ENCODE measurements at places on chromosomes 1 and 21. TPM values are rescaled to one million over a fixed set of nuclear protein-coding genes. Genes with fewer than 3 reads are reported as not detected.
A peak's percentile ranks its signal among the peaks of the same experiment; 100 is the strongest.

DNA sequence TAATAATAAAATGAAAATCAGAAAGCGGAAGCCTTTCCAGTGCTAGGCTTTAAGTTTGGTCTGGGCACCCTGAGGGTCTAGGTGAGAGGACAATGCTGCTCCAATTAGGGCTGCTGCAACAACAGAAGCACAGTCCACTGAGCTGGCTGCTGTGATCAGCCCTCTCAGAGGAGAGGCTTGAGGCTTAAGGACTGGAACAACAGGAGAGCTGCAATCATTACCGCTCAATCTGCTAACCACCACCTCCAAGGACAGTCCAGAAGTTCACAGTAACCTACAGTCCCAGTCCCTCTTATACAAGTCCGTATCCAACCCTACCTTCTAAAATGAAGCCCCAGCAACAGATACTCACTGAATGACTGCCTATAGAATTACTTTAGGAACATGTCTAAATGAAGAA is 62.1 kb downstream of the USP24 start:
- no peak for DNase-seq

GRCh38 chr1:176450526-176450925 is 12.4 kb upstream of the PAPPA2 start:
- DNase-seq = no peak

DNA sequence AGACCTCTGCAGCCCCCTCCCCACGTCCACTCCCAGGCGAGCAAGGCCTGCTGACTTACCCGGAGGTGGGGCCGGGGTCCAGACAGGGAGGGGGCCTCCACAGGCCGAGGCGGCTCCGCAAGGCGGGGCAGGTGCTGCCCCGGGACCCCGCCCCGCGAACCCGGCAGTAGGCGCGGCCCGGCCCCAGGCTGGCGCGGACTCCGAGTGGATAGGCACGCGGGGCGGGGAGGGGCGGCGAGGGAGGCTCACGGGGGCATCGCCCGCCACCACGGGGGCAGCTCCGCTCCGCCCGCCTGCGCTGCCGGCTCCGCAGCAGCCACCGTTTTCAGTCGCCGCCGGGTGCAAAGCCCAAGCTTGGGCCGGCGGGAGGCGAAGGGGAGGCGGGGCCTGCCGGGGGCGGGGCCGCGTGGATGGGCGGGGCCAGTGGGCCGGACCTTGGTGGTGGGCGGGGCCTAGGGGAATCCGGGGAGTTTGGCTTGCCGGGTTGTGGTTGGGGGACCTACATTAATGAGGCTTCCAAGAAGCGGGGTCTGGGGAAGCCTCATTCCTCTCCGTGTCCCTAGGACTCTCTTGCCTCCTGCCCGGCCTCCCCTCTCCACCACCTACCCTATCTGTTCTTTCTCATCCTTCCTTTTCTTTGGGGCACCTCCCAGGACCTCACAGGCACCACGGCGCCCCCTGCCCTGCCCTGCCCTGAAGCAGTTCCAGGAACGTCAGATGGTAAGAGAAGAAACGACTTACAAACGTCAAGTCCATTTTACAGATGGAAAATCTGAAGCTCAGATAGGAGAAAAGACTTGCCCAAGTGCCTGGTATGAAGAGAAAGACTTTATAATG is at the start of gene RIMS3:
TSS of gene RIMS3 (minus strand) at position 348 of the 837 bp plus-strand sequence. CDS start 23,757 bp downstream, outside the sequence.
- peak; percentile 45 for DNase-seq

DNA sequence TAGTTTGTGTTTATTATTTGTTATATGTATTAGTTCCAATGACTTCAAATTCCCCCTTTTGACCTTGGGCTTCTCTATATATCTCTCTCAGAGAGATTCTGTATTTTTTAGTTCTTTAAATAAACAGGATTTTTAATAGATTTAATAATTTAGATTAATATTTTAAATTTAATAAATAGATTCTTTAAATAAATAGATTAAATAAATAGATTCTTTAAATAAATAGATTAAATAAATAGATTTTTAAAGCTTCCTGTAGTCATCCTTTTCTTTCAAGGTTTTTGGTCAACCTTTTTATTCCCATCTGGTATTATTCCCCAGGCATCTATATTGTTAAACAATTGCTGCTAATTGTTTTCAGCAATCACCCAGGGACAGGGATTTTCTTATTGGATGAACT is 721.9 kb upstream of the ADAMTS5 start:
- no peak for DNase-seq

The TEDDM1 gene
- total RNA-seq = not detected

The SYNC gene
- 1.3 TPM for total RNA-seq

Data from Panc1 (cell line).